ENCODE measurements at places on chromosomes 3 and 15.

GRCh38 chr15:81060907-81061306 is 60.2 kb downstream of the TLNRD1 start:
- DNase-seq = no peak

- no peak for DNase-seq
These were observed 2.2 kb downstream of the SOX2 start for GRCh38 chr3:181713676-181714612.

DNA sequence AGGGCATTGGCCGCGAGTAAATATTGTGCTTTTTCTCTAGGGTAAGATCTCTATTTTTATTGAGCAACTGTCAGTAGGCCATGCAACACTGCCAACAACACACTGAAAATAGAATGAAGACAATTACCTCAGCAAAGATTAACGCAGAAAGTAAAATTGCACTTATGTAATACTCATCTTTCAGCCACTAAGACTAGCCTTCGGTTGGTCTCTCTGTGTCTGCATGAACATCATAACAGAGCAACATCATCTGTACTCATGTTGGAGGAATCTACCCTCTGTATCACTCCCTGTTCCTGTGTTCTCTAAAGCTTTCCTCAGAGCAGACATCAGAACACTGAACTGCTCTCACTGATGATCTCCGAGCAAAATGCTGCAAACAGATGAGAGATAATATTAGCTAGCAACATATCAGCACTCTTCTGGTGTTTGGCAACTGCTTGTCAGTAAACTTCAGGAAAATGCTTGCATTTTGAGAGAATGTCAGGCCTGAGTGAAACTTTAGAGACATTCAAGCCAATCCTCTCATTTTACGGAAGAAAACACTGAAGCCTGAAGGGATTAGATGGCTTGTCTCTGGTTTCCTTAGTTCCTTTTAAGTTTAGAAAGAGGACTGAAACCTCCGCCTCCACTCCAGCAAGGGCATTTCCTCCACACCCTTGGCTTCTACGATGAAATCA is 8.4 kb upstream of the LRRC3B start:
- no peak for DNase-seq

- no peak for DNase-seq
These were observed 75.1 kb downstream of the MYO9A start for GRCh38 chr15:72042865-72043264.

GRCh38 chr3:114758831-114759699 is 388.0 kb downstream of the ZBTB20 start:
- DNase-seq = no peak

GRCh38 chr3:89452066-89452465 is 344.6 kb downstream of the EPHA3 start:
- no peak for DNase-seq

- no peak for DNase-seq
These were observed 5.2 kb downstream of the MEIS2 start for GRCh38 chr15:37094915-37095711.

GRCh38 chr3:104437891-104438290 is 928.8 kb upstream of the ALCAM start:
- no peak for DNase-seq

GRCh38 chr3:172709774-172710663 is 848 bp downstream of the NCEH1 start:
- no peak for DNase-seq

DNA sequence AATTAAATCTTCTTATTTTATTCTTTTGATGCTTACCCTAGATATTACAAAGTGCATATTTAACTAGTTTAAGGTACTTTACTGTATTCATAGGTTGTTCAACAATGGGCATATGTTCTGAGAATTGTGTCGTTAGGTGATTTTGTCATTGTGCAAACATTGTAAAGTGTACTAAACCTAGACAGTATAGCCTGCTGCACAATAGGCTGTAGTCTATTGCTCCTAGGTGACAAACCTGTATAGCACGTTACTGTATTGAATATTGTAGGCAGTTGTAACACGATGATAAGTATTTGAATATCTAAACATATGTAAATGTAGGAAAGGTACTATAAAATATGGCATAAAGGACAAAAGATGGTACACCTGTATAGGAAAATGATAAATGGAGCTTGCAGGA is 100.7 kb downstream of the CACNA2D3 start:
- DNase-seq = no peak

DNA sequence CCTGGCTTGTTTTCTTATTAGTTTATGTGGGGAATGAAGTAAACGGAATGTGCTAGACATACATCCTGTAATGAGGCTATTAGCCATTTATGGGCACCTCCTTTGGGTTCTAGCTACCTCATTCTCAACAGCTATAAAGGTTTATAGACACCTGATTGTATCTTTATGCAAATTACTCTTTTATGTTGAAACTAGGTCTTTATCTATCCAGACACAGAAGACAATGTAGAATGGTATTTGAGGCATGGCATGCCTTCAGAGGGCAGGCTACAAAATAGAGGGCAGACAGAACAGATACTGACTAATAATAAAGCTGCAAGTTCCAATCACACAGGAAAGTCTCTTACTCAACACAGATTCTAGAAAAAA is 27.1 kb downstream of the TBC1D2B start:
- no peak for DNase-seq

GRCh38 chr3:1292571-1293071 is 199.8 kb downstream of the CNTN6 start:
- no peak for DNase-seq

GRCh38 chr15:38041576-38041975 is 107.1 kb downstream of the TMCO5A start:
- DNase-seq = no peak
